ENCODE measurements at places on chromosomes 4 and X.
A peak's percentile ranks its signal among the peaks of the same experiment; 100 is the strongest.

DNA sequence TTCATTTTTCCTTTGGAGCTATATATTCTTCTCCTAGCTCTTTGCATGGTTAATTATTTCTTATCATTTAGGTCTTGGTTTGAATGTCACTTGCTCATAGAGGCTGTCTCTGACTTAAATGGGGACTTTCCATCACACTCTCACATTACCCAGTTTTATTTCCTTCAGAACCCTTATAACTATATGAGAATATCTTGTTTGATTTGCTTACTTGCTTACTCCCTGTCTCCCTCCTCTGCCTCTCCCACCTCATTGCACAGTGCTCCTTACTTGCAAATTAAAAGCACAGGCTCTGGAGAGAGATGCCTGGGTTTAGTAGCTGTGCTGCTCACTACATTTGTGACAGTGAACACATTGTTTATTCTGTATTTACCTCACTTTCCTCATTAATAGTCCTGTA, 174.6 kb downstream of the SOWAHB start:
- no peak for DNase-seq

- DNase-seq = no peak
These were observed 63.0 kb downstream of the ARHGAP10 start for GRCh38 chr4:147794787-147795413.

DNA sequence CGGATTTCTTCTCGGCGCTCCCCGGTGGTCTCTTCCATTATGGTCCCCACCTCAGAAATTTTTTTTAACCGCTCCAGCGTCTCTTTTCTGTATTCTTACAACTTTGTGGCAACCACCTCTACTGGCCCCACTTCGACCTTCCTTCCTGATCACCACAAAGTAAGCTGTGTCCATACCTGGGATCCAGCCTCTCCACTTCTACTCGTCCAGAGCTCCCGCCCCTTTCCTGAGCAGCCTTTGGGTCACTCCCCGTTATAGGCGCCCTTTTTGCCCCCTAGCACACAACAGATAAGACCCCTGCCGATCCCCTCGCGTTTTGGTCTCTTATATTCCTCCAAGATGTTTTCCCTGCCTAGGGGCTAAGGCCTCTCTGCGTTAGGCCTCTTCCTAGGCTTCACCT, 557 bp downstream of the PIGG start:
- DNase-seq = no peak

DNA sequence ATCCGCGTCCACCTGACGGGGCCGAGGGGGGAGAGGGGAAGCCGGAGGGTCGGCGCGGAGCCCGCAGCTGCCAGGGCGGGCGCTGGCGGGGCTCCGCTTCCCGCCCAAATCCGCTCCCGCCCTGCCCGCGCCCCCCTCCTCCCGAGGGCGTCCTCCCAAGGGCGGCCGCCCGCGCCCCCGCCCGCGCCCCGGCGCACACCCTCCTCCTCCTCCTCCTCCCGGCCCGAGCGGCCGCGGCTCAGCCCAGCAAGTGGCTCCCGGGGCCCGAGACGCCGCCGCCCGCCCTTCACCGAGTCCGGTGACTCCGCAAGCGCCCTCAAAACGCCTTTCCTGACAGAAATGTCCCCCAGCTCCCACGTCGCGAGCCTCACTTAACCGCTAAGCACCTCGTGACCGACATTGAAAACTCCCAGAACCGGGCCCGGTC, 487 bp downstream of the HMGB2 start:
- DNase-seq = peak; percentile 50

DNA sequence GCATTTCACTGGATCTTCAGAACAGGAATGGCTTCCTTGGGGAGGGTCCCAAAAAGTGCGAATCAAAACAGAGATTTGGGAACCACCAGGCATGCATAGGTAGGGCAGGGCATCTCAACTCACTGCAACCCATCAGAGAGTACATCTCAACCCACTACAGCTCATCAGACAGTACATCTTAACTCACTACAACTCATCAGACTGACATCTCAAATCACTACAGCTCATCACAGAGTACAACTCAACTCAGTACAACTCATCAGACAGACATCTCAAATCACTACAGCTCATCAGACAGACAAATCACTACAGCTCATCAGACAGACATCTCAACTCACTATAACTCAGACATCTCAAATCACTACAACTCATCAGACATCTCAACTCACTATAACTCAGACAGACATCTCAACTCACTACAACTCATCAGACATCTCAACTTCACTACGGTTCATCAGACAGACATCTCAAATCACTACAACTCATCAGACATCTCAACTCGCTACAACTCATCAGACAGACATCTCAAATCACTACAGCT, 47.5 kb upstream of the CLDN34 start:
- no peak for DNase-seq

DNA sequence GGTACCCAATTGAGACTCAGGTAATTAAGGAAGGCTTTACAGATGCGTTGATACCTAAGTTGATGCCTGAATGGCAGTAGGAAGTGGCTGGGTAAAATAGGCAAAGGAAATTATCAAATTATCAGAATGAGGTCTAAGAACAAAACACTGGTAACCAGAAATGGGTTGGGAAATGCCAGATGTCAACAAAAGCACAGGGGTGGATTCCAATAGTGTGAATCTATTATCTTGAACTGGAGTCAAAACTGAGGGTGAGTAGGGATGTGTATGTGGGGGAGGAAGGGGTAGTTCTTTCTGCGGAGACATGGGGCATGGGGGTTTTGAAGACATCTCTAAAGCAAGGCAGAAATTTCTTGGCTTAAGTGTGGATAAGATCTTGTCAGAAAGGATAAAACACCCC, 16.0 kb upstream of the SEPTIN6 start:
- DNase-seq = no peak

GRCh38 chr4:73883306-73883705, 14.1 kb downstream of the CXCL1 start:
- DNase-seq = no peak

DNA sequence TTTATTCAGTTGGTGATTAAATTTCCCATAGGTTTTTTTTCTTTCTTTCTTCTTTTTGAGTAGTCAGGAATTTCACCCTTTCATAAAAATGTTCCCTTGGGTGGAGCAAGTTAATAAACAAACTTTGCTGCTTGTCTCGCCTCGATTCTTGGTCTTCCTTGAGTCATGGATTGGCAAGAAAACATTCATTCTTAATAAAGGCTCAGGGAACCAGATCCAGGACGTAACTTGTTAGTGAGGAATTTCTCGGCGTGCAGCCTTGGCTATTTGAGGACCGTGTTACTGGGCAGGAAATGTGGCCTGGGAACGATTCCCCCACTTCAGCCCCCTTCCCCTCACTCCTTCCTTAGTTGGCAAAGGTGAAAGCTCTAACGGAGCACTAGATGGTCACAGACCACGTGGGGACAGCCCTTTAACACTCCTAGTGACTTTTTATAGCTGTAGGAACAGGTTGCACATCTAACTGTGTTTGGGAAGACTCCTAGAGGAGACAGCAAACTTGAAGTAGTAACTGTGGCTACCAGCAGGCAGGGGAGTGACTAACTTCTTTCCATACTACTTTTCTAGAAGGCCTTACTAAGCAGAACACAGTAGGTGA, 106.8 kb downstream of the UCHL1 start:
- DNase-seq = no peak

- no peak for DNase-seq
These were observed 2.0 kb upstream of the PROM1 start for GRCh38 chr4:16085822-16086221.

DNA sequence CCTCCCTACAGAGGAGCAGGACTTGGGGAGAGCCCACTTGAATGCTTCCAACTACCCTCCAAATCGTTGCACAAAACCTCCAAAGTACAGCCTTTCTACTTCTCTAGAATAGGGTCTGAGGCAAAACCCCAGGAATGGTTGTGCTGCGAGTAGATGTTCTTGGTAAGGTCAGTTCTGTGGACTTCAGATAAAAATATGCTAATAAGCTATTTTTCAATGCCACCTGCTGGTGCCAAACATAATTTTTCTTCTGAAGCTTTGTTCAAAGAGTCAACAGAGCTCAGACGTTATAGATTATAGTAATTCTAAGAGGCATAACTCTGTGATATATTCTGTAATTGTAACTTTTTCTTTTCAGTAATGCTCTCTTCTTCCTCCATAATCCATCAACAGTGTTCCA, 425.7 kb downstream of the GPAT3 start:
- DNase-seq = no peak

GRCh38 chr4:153623491-153623890, 60.6 kb upstream of the TLR2 start:
- DNase-seq = no peak

DNA sequence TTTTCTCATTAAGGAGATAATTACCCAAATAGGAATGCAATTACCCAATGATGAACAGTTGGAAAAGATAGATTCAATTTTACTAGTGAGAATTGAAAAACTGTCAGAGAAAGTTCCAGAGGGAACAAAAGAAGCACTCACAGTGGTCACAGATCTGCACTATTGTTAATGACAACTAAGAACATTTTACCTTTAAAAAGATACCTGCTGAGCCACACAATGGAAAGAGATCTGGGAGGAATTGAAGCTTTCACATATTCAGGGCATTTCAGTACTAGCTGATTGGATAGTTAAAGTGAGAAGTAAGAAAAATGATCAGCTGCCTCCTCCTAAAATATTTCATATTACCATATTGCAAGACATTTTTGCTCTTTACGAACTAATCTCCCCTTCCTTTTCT, 1822.2 kb downstream of the STIM2 start:
- DNase-seq = no peak

GRCh38 chr4:164904336-164904735, 27.4 kb downstream of the APELA start:
- no peak for DNase-seq

DNA sequence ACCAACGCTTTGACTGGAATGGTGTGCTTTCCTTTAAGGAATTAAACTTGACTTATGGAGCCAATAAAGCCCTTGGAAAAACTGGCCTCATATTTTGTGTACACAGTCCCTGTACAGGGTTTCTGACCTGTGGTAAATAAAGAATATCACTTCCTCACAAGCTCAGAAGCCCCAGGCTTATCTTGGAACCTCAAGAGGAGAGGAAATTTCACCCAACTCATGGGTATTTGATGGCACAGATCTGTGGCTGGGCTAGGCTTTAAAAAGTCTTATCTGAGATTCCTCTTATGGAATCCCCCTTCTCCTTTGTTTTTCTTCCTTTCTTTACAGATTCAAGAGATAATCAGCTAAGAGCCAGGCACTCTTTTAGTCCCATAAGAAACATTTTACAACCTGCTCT, 89.3 kb upstream of the USP38 start:
- DNase-seq = no peak

GRCh38 chr4:39976945-39977488, 694 bp downstream of the PDS5A start:
- peak; percentile 57 for DNase-seq

DNA sequence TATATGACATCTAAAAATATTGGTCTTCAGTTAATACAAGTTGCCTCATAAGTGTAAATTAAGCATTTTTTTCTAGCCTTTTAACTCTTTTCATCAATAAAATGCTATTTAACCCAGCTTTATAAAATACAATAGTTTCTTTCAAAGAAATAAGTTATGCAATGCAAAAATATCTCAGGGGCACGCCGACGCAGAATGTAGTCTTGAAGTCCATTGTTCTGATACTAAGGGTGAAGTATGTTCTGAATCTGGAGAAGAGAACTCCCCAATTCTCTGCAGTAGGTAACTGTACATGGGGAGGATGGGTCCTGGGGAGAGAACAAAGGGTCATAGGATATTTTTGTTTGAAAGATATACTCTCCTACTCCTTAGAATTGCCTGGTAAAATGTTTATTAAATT, 256.6 kb upstream of the NDST4 start:
- no peak for DNase-seq

DNA sequence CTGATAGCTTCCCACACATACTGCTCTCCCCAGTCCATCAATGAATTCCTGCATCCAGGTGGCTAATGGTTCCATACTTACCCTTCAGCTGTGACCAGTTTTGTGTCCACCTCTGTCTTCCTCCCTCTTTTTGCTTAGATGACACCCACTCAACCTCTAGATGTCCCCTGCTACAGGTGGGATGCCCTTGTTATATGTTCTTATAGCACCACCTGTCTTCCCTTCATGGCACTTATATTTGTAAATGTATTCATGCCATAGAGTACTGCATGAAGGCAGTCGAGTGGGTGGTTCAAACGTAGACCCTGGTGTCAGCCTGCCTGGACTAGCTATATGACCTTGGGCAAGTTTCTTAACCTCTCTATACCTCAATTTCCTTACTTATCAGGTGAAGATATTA, 6.5 kb upstream of the USP46 start:
- DNase-seq = no peak

- no peak for DNase-seq
These were observed 186.5 kb downstream of the MSL3 start for GRCh38 chrX:11944501-11944900.

DNA sequence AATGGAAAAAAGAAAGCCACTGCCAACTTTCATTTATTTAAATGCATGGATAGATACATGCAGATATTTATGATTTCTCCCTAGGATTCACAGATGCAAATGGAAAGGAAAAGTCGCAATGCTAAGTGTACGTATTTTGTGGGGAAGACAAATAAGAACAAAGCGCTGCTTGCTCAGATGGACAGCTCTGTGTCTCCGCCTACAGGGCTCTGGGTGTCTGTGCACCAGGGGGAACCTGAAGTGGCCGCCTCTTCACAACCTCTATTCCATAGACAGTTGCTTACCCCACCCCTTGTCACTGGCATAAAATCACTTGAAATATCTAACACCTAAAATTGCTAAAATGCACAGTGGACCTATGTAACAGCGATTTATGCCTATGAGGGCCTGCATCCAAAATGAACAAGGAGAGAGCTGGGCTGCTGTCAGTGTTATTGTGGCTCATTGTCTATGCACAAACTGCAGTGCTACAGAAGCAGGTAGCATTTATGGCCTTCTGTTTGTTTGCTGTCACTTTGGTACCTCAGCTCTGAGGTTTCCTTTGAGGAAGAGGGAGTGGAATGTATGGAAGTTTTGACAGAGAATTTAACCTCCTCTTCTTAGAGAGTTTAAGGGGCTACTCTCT, 58.6 kb upstream of the PAGE1 start:
- DNase-seq = peak; percentile 39

GRCh38 chr4:185898413-185898812, 86.4 kb upstream of the SORBS2 start:
- no peak for DNase-seq

DNA sequence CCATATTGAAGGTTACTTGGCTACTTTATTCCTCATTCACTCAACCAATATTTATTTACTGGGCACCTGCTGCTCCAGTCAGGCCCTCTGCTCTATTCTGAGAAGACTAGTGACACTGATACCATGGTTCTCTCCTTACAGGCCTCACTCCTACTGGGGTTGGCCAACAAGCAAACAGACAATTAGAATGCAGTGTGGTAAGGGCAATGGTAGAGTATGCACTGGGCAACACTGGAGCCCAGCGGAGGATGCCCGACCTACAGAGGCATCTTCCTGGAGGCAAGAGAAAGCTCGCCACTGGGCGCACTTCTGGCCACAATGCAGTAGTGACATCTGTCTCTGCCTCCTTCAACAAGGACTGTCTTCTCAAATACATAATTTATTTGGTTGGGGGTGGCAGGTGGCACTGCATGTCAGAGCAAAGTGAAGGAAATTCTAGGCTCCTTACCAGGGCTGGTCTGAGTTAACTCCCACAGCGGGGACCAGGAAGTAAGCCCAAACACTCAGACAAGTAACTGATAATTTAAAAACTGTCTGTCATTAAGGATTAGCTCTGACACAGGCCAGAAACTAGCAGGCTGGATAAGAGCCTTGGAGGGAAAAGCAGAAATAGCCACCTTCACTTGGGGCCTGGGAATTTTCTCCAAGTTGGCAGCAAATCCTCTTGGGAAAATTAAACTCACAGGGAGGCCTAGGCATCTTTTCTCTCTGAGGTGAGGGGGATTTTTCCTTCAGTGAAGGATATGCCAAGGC, 150.7 kb upstream of the EOLA2 start:
- DNase-seq = no peak

- no peak for DNase-seq
These were observed 201.4 kb downstream of the CCSER1 start for GRCh38 chr4:90328558-90328957.

Data from stimulated activated CD4-positive, alpha-beta T cell treated with anti-CD3 and anti-CD28 coated beads, Interleukin-4, amount 100 ng/mL, for 1 hour (primary cell).